NCI-H1417 treated with DMSO at 0.1 percent for 48 hours (cell line): ENCODE measurements at places on chromosomes 13 and 19.

DNA sequence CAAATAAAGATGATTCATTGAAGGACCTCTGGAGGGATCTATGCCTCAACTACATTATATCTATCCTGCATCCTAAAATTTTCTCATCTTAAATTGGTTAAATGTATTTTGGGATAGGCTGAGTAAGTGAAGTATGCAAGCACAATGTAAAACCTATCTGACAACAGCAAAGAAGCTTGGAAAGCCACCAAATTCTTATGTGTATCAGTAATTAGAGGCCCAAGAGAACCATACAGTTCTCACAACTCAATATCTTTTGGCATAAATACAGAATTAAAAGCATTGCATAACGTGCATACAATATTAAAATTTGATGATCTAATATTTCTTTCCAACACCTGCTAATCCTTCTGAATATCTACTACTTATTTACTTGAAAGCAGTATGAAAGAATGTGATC lies 13.0 kb downstream of the POSTN start:
- DNase-seq = no peak

- DNase-seq = no peak
Observed at GRCh38 chr13:44359983-44360375, 13.6 kb upstream of the SERP2 start.

- DNase-seq = no peak
Observed at GRCh38 chr13:89307278-89307677, 1636.1 kb downstream of the SLITRK5 start.

DNA sequence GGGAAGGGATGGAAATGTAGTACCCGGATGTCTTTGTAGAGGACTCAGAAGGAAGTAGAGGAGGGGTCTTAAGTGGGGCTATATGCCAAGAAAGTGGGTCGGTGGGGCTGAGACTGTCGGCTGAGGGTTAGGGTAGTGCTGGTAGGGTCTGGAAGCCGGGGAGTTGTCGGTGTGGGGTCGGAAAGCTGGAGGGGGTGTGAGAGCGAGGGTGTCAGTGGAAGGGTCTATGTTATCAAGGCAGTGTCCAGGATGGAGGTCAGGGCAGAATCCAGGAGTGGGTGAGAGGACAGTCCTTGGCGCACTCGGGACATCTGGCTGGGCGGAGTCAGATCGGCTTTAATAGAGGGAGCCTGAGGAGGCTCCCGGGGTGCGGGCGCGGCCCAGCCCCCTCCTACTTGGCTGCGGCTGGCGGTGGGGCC lies 1.7 kb downstream of the HSPB6 start:
- DNase-seq = no peak

GRCh38 chr19:1166872-1167573 lies 7.0 kb downstream of the SBNO2 start:
- no peak for DNase-seq

DNA sequence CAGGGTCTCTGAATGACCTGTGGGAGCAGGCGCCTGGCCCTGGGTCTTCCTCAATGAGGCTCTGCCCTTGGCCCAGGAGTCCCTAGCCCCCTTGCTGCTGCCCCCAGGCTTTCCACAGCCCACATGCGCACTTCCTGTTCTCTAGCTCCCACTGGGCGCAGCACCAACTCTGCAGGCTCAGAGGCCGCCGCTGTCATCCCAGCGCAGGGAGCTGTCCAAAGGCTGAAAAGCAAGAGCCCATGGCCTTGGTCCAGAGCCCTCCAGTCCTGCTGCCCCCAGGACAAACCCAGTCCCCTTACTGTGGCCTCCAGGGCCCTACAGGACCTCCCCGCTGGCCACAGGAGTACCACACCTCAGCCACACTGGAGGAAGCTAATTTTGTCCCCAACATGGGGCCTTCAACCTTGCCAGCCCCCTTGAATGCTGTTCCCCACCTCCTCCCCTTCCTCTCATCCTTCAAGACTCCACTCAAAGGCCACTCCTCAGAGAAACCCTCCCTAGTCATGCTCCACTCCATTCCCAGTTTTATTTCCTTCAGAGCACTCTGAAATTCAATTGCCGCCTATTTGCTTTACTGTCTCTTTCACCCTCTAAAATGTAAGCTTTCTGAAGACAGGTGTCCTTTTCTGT lies 8.0 kb upstream of the POU2F2 start:
- DNase-seq = no peak

DNA sequence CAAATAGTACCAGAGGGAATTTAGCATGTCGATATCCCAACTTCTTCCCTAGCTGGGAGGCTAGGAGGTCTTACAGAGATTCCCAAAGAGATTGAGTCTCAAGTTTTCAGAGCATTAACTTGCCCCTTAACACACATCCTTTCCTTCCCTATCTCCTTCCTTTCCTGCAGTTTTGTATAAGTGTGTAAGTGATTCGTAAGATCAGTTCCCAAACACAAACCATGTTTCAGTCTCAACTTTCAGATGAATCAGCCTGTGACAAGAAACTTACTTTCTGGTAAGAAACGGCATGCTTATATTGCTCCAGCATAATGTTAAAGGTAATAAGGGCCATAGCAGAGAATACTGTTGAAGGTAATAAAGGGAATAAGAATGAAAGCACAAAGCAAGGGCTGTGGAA lies 472.2 kb downstream of the LIG4 start:
- DNase-seq = no peak
